ENCODE measurements at places on chromosomes 6 and 20.

GRCh38 chr6:111747396-111747795, 125.9 kb downstream of the FYN start:
- no peak for DNase-seq

DNA sequence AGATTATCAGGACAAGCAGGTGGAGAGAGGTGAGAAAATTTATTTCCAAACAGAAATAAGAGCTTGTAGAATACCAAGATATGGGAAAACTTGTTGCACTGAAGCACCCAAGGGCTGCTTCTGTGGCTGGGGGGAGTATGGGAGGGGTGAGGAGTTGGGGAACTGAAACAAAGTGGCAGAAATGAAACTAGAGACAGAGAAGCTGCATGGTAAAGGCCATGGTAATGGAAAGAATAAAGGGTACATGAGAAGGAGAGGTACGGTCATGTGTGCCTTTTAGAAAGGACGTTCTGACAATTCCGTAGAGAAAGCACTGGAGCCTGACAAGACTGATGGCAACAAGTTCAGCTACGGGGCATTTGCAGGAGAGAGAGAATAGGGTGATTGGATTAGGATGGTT, 51.6 kb upstream of the RIN2 start:
- DNase-seq, result no peak

- DNase-seq, result no peak
These were observed 152.5 kb downstream of the MTHFD1L start for GRCh38 chr6:151018046-151018445.

DNA sequence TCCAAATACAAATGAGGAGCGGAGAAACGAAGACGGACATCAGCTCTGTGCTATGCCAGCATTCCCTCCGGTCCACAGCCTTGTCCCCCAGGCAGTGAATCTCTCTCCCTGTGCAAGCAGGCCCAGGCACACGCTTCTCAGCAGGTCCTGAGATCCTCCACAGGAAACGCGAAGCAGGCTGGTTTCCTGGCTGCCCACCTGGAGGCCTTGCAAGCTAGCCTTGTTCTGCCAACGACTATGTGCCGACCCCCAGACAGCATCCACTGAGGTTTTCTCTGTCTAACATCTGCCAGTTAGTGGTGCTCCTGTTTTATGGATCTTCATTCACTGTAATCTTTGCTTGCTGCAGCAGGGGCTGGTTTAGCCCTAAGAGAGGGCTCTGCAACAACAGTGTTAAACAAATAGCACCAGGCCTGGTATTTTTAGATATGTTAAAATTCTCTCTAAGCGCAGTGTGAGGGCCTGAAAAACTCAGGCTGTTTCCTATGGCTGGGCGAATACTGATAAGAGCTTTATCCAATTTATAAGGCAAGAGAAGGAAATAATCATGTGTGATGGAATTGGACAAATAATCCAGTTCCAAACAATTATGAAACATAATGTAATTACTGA, 386.0 kb upstream of the ARID1B start:
- DNase-seq, result no peak

- DNase-seq, result no peak
These were observed 41.4 kb downstream of the TRMT6 start for GRCh38 chr20:5908981-5909380.

GRCh38 chr6:100296810-100297544, 167.7 kb downstream of the SIM1 start:
- DNase-seq, result no peak

DNA sequence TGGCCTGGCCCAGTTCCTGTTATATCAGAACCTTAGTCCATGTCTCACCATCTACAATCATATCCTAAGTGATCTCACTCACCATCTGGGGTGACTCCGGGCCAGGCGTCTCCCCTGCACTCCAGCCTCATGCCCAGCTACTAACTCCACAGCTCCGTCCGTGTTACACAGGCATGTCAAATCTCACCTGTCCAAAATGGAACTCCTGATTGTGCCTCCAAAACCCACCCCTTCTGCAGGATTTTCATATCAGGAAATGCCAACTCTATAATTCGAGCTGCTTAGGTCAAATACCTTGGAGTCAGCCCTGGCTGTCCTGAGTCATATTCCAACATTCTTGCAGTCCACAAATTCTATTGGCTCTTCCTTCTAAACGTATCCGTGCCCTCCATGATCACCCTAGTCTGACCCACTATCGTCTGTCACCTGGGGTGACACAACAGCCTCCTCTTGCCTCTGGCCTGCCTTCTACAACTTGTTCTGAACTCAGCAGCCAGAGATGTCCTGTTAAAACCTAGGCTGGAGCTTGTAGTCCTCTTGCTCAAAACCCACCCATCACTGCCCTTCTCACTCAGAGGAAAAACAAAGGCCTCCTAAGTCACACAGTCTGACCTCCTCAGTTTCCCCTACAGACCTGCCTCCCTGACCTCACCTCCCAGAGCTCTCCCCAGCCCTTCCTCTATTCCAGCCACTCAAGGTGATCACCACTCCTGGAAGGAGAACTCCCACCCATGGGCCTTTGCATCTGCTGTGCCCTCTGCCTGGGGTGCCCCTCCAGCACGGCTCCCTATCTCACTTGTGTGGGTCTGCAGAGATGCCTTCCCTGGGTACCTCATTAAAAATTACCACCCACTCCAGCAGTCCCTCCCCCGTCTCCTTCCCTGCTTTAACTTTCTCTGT, 85.3 kb upstream of the SIRPA start:
- DNase-seq, result no peak

DNA sequence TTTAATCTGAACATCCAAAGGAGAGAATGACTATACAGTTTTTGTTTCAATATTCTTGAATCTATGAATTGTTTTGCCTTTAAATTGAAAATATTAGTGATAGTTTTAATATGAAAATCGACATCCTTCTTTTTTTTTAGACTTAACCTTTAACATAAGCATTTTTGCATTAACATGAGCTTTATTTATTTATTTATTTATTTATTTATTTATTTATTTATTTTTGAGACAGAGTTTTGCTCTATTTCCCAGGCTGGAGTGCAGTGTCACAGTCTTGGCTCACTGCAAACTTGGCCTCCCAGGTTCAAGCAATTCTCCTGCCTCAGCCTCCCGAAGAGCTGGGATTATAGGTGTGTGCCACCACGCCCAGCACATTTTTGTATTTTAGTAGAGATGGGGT, 27.6 kb downstream of the GJA1 start:
- DNase-seq, result no peak

DNA sequence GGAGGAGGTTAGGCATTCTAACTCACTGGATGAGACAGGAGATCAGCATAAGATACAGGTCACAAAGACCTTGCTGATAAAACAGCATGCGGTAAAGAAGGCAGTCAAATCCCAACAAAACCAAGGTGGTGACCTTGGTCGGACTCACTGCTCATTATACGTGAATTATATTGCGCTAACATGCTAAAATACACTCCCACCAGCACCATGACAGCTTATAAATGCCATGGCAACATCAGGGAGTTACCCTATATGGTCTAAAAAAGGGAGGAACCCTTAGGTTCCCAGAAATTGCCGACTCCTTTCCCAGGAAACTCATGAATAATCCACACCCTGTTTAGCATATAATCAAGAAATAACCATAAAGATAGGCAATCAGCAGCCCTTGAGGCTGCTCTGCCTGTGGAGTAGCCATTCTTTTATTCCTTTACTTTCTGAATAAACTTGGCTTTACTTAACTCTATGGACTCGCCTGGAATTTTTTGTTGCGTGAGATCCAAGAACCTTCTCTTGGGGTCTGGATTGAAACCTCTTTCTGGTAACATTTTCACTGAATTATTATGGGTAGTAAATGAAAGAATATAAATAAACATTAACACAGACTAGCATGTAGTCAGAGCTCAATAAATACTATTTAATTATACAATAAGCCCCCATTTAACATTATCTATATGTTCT, 3.0 kb upstream of the LAMA4 start:
- no peak for DNase-seq

GRCh38 chr6:25960734-25961133, 1.9 kb upstream of the TRIM38 start:
- DNase-seq, result peak; percentile 25

DNA sequence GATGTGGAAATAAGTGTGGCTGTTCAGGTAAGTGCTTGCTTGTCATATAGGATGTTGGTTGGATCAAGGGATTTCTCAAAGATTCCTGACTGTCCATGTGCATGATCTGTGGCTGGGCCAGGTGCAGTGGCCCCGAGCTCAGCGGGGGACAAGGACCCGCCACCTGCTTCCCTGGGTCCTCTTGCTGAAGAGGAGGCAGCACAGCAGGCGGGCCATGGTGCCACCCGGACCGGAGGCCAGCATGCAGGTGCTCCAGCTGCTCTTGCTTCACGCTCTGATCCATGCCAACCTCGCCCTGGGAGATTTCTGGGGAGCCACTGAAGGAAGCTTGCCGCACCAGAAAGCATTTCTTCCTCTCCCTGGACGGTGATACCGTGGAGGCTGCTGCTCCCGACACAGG, 173.8 kb downstream of the HIVEP2 start:
- no peak for DNase-seq

GRCh38 chr20:3406481-3407039, 909 bp downstream of the DNAAF9 start:
- DNase-seq, result no peak

- no peak for DNase-seq
These were observed 369.9 kb downstream of the BTBD3 start for GRCh38 chr20:12287575-12287974.

DNA sequence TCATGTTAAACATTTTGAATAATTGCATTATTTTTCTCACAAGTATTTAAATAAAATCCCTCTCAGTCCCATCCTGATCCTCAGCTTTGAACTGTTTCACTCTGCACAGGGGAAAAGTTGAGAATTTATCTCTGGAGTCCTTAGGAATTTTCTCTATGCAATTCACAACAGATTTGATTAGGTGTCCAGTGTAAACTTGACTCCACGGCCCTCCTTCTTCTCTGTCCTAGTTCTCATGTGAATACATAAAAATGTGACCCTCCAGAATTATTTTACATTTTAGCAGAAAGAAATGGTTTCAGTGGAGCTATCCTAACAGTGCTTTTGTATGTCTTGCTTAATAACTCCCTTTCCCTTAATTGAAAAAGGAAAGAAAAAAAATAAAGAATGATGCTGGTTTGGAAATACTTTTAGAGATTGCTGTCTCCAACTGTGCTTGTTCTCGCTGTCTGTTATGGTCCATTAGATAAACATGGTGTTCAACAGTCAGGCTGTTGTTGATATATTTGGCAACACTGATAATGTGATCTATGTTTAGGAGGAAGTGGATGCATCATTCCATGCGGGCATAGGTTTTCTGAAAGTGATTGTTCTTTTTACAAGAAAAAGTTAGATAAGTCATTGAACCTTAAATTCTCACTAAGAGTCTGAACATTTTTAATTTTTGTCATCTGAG, 599.4 kb upstream of the CITED2 start:
- DNase-seq, result no peak

DNA sequence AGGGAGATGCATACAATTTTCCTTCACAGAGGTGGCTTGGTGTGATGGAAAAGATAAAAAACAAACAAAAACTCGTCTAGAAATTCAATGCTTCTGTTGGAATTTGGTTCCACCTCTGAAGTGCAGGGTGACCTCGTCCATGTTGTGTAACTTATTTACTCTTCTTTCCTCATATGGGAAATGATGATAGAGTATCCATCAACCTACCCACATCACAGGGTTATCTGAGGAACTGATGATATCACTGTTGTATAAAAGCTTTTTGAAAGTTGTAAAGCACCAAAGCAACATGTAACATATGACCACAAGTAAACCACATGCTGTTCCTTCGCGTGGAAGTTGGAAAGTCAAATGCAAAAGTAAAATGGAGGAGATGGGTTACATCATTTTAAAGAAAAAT, 212.0 kb upstream of the SGK1 start:
- no peak for DNase-seq

GRCh38 chr6:169779092-169779815, 27.8 kb downstream of the ERMARD start:
- DNase-seq, result no peak

- no peak for DNase-seq
These were observed 59.3 kb downstream of the CDC5L start for GRCh38 chr6:44446626-44447300.

DNA sequence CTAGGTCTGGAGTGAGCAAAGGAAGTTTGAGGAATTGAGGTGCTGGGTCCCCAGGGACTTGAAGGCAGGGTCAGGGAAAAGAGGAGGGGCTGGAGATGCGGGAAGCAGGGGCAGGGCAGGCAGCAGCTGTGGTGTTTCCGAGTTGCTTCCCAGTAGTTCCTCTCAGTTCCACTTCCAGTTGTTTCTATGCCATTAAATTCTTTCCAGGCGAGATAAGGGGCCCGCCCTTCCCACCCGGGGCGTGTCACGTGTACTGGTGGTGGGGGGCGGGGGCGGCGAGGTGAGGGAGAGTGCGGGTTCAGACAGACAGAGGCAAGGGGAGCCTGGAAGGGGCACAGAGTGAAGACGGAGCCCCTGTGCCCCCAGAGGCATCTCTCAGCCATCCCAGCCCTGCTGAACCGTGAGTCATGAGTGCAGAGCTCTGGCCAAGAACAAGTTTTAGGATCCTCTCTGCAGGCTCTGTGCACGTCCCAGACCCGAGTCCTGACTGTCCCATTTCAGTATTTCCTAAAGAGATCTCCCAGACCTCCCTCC, 977 bp downstream of the TNXB start:
- DNase-seq, result no peak

GRCh38 chr20:51837436-51837835, 35.1 kb upstream of the SALL4 start:
- DNase-seq, result no peak

DNA sequence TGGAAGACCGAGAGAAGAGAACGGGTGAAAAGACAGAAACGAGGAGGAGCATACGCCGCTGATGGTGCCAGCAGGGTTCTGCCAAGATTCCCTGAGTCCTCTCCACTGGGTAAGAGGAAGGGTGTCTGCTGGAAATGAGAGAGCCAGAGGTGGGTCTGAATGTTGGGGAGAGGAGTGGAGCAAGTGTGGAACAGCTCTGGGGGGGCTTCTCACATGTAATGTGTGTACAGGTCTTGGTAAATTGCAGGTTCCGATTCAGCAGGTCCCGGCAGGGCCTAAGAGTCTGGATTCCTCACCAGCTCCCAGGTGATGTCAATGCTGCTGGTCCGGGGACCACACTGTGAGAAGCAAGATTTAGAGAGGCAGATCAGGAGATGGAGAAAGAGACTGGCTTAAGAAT, 1.5 kb upstream of the EBF4 start:
- DNase-seq, result no peak

DNA sequence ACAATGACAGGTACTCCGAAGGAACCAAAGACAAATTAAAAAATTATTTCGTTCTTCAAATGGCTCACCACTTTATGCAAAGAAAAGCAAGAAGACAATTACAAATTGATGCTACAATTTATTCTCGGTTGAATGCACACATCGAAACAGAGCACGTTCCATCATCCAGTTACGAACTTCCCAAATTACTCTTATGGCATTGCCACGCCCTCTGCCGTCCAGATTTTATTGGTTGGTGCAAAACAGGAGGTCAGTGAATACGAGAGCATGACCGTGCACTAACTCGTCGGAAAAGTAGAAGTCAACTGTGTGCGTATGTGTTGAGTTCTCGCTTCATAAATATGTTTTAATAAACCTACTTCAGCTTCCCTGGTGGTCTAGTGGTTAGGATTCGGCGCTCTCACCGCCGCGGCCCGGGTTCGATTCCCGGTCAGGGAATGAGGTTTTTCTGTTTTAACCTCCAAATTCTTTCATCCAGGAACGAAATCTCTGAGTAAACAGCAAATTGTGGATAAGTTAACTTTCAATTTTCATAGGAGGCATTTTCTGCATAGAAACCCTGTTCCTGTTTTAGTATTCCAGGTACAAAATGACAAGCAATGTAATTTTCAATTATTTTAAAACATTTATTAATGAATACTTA, 23.2 kb downstream of the ZNF311 start:
- DNase-seq, result peak; percentile 52

- no peak for DNase-seq
These were observed 10.6 kb upstream of the TGM3 start for GRCh38 chr20:2285193-2285592.

Data from T-helper 1 cell (primary cell).